ENCODE measurements at places on chromosomes 7 and 10.

DNA sequence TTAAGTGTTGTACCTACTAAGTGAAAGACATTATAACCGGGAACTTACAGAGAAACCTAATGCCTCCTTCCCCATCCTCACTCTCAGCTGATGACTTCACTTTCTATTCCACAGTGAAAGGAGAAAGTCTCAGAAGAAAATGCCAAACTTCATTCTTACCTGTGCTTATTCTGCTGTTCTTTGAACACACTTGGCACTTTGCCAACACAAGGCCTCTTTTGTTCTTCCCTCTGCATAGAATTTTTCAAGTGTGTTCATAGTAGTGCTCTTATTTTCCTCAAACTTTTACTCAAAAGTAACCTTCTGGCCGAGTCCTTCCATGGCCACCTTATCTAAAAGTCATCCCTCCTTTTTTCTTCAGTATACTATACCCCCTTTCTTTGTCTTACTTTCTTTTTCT lies 59.4 kb upstream of the ETV1 start:
- no peak for DNase-seq

- DNase-seq: no peak
These were observed 584.0 kb upstream of the GHITM start for GRCh38 chr10:83555264-83555663.

DNA sequence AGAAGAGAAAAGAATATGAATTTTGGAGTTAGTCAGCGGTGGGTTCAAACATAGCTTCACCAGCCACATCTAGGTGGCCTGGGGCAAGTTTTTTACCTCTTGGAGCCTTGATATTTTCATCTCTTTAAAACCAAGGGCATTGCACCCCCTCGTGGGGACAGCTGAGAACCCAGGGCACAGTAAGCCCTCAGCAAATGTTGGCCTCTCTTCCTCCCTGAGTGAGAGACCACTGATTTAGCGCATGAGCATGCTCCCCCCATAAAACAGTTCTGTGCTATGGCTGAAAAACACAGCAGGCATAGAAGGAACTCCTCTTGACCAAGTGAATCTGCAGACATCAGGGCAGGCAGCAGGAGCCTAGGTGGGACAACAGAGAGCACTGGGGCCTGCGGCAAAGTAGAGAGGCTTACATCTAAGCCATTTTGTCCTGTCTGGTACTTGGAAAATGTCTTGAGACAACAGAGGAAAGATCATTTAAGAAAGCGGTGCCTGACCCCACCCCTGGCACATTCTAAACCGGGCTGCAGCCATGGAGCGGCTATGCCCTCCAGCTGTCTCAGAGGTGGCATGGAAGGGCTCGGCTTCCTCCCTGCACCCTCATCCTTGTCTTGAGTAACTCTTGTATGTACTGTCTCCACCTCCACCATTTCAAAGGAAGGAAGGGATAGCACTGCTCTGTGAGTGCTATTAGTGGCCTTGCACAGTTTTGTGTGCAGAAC lies 94.7 kb downstream of the ARHGAP22 start:
- DNase-seq: no peak

DNA sequence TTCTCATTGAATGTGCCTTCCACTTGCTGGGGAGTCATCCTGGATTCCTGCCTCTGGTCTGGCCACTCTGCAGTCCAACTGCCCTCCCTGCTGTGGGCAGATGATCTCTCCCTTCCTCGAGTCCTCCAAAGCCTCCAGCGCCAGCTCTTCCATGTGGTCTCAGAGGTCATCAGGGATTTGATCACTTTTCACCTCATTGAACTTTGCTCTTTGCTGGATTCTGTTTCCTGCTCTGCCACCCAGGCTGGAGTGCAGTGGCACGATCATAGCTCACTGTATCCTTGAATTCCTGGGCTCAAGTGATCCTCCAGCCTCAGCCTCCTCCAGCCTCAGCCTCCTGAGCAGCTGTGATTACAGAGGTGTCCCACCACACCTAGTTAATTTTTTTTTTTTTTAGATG lies 22.1 kb upstream of the TBXAS1 start:
- DNase-seq: no peak

DNA sequence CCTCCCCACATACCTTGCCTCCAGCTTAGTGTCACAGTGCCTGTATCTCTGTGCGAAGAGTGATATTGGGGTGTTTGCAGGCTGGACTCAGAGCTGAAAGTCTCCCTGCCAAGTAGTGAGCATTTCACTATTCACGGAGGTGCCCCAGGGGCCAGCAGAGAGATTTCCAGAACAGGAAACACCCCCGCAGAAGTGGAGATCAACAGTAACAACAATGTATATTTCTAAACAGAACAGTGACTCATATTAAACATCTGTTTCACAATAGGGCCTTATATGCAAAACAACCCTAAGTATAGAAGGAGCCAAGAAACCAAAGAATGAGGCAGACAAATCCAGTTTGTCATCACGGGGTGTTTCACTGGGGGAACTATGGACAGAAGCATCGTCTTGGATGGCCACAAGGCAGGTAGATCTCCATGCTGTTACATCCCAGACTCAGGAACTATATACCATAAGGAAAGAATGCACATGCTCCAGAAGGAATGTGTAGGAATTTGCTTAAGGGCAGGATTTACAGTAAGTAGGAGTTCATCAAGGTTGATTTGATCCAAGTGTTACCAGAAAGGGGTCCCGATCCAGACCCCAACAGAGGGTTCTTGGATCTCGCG lies 29.3 kb upstream of the CCL24 start:
- DNase-seq: no peak

DNA sequence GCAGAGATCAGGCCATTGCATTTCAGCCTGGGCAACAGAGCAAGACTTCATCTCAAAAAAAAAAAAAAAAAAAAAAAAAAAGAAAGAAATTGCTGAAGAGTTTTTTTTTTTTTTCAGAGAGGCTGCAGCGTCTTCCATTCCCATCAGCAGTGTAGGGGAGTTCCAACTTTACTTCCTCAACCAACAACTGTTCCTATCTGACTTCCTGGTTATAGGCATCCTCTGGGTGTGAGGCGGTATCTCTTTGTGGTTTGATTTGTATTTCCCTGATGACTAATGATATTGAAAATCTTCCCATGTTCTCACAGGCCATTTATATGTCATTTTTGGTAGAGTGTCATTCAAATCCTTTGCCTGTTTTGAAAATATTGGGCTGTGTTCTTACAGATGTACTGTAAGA lies 40.2 kb downstream of the PRTFDC1 start:
- no peak for DNase-seq

DNA sequence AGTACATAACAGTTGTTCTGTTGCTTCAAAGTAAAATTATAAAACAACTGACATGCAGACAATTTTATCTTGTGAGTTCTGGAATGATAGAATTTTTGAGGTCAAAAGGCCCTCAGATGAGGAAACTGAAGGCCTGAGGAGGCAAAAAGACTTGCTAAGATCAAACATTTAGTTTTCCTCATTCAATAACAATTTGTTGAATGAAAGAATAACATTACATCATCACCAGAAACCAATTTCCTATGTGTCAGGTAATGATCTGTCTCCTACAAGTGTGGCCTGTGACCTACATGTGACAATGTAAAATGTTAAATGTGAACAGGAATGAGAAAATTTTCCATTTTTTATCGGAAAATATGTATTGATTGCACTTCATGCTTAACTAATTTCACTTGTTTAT lies 16.6 kb upstream of the ASB4 start:
- no peak for DNase-seq

GRCh38 chr7:98463837-98464557 lies 63.1 kb upstream of the BAIAP2L1 start:
- DNase-seq: no peak

GRCh38 chr10:69757553-69758309 lies 44.0 kb upstream of the COL13A1 start:
- DNase-seq: no peak

GRCh38 chr10:86681047-86681446 lies 12.7 kb downstream of the LDB3 start:
- no peak for DNase-seq

GRCh38 chr10:14349081-14349480 lies 18.4 kb upstream of the FRMD4A start:
- DNase-seq: peak; percentile 4

DNA sequence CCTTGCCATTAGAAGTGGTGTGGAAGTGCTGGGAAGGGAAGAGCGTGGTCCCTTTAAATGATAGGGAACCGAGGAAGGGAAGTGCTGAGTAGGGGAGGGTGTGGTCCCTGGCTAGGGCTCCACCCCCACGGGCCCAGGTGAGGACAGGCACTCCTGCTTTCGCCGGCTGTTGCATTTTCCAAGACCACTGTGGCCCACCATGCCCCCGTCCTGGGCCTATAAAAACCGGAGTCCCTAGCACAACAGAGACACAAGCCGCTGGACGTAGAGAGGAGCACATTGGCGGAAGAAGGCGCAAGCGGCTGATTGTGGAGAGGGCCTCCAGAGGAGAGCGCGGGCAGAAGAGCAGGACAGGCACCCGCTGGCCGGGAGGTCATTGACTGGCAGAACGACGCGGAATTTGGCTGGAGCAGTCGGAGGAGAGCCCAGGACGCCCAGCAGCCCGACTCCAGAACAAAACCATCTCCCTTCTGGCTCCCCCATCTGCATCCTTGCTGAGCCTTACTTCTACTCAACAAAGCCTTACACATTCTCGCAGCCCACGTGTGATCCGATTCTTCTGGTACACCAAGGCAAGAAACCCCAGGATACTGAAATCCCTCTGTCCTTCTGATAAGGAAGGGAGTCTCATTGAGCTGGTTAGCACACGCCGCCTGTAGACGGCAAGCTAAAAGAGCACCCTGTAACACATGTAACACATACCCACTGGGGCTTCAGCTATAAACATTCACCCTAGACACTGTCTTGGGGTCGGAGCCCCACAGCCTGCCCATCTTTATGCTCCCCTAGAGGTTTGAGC lies 146.2 kb upstream of the LYZL1 start:
- no peak for DNase-seq

GRCh38 chr10:5288359-5288758 lies 76.4 kb upstream of the UCN3 start:
- no peak for DNase-seq

DNA sequence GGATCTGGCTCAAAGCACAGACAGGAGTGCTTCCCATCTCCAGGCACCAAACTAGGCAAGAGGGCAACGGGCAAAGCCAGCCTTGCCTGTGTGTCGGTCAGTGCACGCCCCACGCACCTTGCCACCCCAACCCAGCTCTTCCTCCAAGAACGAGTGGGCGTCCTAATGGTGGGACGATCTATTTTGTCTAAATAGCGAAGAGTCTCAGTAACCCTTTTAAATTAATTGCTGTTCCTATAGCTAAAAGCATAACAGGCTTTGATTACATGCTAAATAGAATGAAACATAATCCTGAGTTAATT lies 12.2 kb downstream of the EN2 start:
- no peak for DNase-seq

GRCh38 chr10:128026615-128027300 lies 99.5 kb downstream of the MKI67 start:
- no peak for DNase-seq

DNA sequence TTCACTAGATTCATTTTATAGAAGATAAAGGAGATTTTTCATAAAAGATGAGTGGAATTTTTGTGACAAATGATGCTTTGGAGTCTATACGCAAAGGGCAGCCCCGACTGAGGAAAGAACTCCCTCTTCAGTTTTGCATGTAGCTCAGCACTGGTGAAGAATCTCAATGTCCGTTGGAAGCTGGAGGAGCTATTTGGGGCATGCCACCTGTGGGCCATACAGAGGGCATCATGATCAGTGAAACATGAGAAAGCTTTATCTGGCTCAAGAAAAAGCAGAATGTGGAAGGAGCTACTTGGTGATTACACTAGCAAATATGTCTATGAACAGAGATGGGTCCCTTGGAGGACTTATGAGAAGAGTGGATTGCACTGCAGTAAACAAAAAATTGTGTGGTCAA lies 1359.3 kb downstream of the REEP3 start:
- no peak for DNase-seq

DNA sequence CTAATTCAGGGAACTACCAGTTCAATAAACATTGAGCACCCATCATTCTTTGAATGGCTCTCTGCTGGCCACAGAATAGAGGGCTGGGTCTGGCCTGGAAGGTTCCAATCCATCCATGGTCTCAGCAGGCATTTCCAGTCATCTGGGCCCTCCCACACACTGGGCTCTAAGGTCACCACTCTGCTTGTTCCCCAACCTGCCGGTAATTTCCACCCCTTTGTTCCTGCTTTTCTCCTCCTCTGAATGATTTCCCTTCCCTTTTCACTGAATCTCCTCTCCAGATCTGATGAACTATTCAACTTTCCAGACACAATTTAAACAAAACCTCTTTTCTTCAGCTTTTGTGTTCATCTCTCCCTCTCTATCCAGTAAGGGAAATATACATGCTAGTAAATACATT lies 2.6 kb downstream of the BZW2 start:
- DNase-seq: no peak

GRCh38 chr10:13708256-13708990 lies 121.7 kb downstream of the PRPF18 start:
- no peak for DNase-seq

DNA sequence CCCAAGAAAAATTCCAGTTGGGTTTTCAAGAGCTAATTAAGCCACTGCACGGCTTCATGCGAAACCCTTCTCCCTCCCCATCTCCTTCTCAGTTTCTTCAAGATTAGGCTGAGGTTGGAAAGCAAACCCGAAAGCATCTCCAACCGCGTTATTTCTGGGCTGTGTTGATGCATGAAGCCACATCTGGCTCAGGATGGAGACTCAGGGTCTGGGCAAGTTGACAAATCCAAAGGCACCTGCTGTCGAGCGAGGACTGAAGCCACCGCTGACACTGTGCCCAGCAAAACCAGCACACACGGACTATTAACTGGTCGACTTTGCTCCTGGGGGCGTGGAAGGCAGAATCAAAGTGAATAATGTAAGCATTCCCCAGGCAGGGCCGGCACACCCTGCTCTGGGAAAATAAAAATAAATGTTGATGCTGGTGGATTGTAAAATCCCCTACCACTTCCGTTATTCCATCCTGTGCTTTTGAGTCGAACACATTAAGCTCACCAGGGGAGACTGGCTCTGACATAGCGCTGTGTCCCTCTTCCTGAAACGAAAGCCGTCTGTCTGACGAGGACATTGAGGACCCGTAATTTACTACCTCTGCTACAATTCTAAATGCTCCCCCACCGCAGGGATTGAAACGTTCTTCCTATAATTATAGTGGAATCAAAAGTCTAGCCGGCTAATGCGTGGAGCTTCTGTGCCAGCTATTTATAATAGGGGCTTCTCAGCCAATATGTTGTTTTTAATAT lies 269.8 kb downstream of the ADARB2 start:
- DNase-seq: no peak

GRCh38 chr7:100492738-100493475 lies 9.2 kb downstream of the NYAP1 start:
- DNase-seq: no peak

DNA sequence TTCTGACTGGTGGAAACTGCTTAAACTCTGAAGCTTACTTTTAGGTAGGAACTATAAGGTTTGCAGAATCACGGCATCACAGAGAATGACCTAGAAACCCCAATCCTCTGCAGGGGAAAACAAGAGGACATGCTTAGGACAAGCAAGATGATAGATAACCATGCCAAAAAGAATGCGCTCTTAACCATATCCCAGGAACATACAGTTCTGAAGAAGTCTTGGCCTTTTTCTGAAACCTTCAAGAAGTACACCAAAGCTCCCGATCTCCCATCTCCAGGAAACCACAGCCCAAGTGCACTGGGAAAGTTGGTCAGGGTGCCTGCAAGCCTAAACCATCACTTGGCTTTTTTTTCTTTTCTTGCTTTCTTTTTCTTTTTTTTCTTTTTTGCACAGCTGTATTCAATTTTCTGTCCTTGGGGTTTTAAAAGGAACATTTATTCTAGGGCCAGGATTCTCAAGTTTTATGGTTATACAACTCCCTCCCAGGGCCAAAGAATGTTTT lies 12.2 kb upstream of the SVIL start:
- no peak for DNase-seq

Measured in frontal cortex (tissue), 4 donors.